Pulmonary artery endothelial cell (primary cell): ENCODE measurements at places on chromosomes 3 and 15. TPM values are rescaled to one million over a fixed set of nuclear protein-coding genes. Genes with fewer than 3 reads are reported as not detected.

LRRIQ4 gene
- total RNA-seq = 0.07 TPM in 1 of 2 replicates, not detected in the other

FAM81A gene
- 0.07 and 0.18 TPM in 2 replicates for total RNA-seq

PTX3 gene
- 1,084 and 1,117 TPM in 2 replicates for total RNA-seq

PLSCR2 gene
- total RNA-seq = not detected in 2 replicates

GOLGA8T gene
- total RNA-seq = 0.07 and 0.20 TPM in 2 replicates

CCR2 gene
- not detected in 2 replicates for total RNA-seq

TGM4 gene
- 0.14 and 0.26 TPM in 2 replicates for total RNA-seq

GABRR3 gene
- total RNA-seq = not detected in 2 replicates

HTD2 gene
- total RNA-seq = 5.4 and 8.7 TPM in 2 replicates

THSD4 gene
- total RNA-seq = 19.0 and 35.2 TPM in 2 replicates

SIDT1 gene
- total RNA-seq = not detected in 2 replicates

ABHD6 gene
- 5.9 and 9.0 TPM in 2 replicates for total RNA-seq

MAP3K13 gene
- 17.3 and 17.5 TPM in 2 replicates for total RNA-seq

ZNF860 gene
- total RNA-seq = 1.6 and 3.2 TPM in 2 replicates
